ENCODE measurements at places on chromosomes 13 and 19.

GRCh38 chr13:112134391-112135075 lies 67.6 kb downstream of the SOX1 start:
- DNase-seq = no peak

DNA sequence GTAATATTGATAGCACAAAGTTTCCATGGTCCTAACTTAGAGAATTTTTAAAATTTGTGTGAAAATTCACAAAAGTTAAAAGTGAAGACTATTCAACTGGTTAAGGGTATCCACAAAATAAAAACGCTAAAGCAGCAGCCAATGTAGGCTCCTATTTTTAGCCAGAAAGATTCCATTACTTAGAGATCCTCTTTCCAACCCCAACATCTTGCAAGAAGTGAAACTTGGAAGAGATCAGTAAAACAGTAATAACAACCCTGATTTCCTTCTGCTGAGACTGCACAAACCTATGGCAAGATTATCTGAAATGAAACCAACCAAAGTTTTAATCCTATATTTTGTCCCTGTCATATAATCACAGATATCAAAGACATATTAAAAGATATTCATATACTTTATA lies 8.5 kb downstream of the TBC1D4 start:
- DNase-seq = no peak

DNA sequence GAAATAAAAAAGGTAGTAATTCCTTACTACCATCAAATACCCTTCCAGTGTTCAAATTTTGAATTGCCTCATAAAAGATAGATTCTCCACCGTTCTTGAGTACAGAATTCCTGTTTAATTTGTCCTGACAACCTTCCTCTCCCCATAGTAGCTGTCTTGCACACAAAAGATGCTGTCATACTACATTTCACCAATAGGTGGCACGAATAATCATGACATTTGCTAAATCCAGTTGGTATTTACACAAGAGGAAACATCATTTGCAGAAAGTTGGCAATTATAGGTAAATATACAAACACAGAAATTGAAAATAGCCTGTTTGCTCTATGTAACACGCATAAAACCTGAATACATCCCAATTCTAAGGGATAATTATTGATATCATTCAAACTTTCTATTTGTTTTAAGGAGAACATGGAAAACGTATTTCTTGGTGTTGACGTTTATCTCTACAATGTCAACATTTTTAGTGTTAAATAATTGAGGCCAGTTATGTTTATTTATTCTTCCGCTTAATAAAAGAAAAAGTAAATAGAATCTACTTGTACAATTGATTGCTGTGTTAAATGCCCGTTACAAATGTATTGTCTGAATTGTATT lies 58.3 kb upstream of the CLDN10 start:
- peak; percentile 27 for DNase-seq

GRCh38 chr13:44032802-44033201 lies 153.1 kb downstream of the LACC1 start:
- DNase-seq = no peak

DNA sequence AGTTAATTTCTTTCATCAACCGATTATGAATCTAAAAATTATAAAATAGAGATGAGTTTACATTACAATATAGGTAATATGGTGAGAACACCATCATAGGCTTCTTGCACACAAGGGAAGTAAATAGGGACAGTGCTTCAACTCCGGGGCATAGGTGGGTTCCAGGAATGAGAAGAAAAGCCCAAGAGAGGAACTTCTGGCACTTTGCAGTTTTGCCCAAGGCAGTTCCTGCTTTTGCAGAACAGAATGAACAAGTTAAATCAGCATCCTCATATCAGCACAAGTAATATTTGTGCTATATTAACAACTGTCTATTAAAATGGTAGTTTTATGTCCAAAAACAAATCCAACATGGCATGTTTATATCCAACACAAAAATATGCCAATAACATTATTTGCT lies 60.1 kb downstream of the DACH1 start:
- no peak for DNase-seq

DNA sequence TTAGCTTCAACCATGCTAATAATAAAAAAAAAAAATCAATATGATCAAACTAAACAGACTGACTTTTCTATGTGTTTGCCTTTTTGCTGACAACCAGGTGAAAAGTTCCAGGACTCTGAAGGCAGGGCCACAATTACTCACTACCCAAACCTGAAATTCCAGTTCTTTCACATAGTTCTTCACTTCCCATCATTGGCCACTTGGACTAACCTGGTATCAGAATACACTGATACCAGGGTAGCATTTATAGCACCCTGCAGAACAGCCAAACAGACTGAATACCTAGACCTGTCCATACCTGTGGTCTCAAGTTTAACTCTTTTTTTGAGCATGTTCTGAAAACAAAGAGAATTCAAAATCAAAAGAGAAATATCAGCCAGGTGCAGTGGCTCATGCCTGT lies 25.1 kb downstream of the ELF1 start:
- no peak for DNase-seq

- DNase-seq = no peak
These were observed 5.3 kb upstream of the MAB21L1 start for GRCh38 chr13:35481777-35482176.
